ENCODE measurements at places on chromosomes 3 and 15.

GRCh38 chr3:56361731-56362130 lies 106.5 kb downstream of the ERC2 start:
- DNase-seq, result no peak

- no peak for DNase-seq
Observed at GRCh38 chr15:31270767-31271166, 55.9 kb upstream of the KLF13 start.

- DNase-seq, result no peak
Observed at GRCh38 chr3:150270883-150271590, 137.1 kb upstream of the TSC22D2 start.

- DNase-seq, result no peak
Observed at GRCh38 chr3:108380128-108380795, 83.9 kb downstream of the HHLA2 start.

GRCh38 chr15:29590701-29591100 lies 231.6 kb downstream of the TJP1 start:
- DNase-seq, result no peak

- DNase-seq, result no peak
Observed at GRCh38 chr3:32556332-32556731, 14.3 kb downstream of the DYNC1LI1 start.

DNA sequence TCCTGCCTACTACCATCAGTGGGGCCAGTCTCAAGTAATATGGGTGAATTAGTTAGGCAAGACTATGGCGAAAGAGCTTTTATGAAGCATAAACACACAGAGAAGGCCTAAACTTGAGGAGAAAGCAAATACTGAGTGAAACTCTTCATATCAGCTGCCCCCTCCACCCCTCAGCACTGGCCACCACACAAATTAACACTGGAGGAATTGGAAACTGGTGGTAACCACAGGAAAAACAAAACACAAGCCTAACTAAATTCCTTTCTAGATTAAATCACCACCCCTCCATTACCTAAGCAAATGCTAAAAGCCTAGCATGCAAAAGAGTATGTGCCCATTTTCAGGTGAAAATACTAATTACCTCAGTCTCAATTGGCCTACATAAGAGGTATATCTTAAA lies 774.7 kb upstream of the NECTIN3 start:
- DNase-seq, result no peak

DNA sequence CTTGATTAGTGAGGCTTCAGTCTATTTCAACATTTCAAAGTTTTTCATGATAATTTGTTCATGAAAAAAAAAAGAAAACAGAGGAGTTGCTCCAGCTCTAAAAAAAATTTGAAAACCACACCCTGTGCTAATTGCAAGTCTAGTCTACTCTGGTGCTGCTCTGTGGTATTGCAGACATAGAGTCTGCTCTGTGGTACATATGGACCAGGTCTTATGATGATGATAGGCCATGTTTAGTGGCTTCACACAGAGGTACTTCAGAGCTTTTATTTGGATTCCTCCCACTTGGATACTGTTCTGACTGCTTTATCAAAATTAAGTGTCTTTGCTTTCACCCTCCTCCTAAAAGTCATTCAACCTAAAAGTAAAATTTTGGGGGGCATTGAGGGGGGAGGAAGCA lies 160.8 kb downstream of the ALCAM start:
- DNase-seq, result no peak

DNA sequence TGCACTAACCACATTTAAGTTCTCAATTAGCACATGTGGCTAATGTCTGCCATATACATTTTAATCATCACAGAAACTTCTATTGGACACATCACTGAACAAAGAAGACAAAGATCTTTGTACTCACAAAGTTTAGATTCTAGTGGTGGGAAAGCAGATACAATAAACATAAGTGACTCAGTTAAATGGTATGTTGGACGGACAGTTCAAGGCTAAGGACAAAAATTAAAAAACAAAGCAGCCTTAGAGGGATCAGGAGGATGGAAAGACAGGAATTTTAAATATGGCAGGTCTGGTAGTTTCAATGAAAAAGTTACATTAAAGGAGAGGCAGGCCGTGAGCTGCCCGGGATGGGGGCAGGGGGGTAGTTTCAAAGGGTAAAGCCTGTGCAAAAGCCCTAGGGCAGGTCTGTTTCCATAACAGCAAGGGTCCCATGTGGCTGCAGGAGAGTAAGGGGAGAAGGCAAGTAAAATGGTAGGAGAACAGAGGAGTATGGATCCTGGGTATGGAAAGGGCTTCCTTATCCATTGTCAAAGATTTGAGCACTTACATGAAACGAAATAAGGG lies 220.7 kb downstream of the FHIT start:
- DNase-seq, result no peak

DNA sequence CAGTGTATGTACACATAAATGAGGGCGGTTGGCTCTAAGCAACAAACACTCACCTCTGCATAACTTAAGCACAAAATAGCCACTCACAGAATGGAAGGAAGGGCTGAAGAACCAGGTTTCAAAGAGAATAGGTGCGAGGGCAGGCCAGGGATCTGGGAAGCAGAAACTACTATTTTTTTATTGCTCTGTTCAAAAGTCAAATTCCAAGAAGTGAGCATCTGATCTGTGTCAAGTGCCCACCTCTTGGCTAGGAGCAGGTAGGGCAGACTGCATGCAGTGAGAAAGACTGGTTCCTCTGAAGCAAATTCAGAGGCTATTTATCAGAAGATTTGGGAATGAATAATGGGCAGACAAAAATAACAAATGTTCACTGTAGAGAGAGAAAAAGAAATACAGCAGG lies 336.4 kb upstream of the CTNNB1 start:
- DNase-seq, result no peak

GRCh38 chr15:99580076-99580475 lies 14.3 kb downstream of the MEF2A start:
- no peak for DNase-seq

- DNase-seq, result no peak
Observed at GRCh38 chr15:66706225-66706732, 4.2 kb downstream of the SMAD6 start.

DNA sequence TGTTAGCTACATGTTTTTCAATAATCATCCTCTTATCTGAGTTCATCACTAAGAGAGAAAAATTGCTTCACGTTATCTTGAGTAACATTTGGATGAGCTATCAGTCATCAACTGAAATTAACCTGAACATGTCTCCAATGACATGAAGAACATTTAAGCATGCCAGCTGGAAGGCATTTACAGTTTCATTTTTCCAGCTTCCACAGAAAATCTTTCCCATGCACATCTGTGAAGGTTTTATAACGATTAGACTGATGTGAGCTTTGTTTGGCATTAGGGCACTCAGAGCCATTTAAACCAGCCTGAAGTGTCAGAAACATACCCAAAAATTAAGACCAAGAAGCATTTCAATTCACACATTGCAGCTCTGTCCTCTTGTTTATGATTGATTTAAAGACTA lies 235.8 kb upstream of the ARHGEF26 start:
- no peak for DNase-seq

- DNase-seq, result no peak
Observed at GRCh38 chr15:51774916-51775315, 23.5 kb downstream of the TMOD2 start.

- no peak for DNase-seq
Observed at GRCh38 chr3:149401212-149401925, 23.9 kb upstream of the TM4SF1 start.

GRCh38 chr3:192927016-192927415 lies 9.4 kb upstream of the MB21D2 start:
- DNase-seq, result no peak

DNA sequence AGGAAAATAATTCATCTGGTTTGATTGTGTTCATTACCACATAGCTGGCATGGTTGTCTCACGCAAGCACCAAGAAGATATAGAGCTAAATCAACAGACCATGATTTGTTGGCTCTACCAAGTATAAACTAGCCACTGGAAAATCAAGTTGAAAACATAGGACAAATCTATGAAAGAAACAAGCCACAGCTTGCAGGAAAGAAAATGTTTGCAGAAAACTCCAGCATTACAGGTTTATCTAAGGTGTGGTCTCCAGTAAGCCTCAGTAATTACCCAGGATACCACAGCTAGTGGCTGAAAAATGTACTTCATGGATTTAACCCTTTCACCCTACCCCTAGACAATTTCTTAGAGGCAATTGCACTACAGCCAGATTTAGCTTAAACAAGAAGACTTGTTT lies 340.6 kb downstream of the SOX2 start:
- no peak for DNase-seq

GRCh38 chr3:33775363-33775762 lies 23.1 kb upstream of the PDCD6IP start:
- DNase-seq, result no peak

DNA sequence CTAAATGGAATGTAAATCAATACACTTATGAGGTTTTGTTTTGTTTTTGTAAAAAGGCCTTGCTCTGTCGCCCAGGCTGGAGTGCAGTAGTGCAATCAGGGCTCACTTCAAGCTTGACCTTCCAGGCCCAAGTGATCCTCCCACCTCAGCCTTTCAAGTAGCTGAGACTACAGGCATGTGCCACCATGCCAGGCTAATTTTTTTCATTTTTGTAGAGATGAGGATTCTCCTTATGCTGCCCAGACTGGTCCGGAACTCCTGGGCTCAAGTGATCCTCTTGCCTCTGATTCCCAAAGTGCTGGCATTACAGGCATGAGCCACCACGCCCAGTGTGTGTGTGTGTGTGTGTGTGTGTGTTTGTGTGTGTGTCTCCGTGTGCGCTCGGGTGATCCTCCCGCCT lies 1.3 kb upstream of the TRIP4 start:
- no peak for DNase-seq

DNA sequence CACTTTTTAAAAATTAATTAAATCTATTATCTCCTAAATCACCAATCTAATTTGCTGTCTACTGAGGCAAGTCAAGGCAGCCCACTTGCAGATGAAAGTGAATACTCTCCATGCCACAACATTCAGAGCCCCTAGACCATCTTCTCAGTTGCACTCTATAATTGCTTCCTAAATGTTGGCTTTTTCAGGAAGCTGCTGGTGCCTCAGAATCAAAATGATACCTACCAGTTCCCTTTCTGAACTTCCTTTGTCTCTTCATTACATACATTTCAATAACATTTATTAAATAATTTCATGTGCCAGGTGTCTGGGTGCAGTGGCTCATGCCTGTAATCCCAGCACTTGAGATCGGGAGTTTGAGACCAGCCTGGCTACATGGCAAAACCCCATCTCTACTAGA lies 124.1 kb downstream of the SERPINI1 start:
- no peak for DNase-seq

GRCh38 chr3:69435274-69436265 lies 49.7 kb upstream of the FRMD4B start:
- DNase-seq, result no peak

DNA sequence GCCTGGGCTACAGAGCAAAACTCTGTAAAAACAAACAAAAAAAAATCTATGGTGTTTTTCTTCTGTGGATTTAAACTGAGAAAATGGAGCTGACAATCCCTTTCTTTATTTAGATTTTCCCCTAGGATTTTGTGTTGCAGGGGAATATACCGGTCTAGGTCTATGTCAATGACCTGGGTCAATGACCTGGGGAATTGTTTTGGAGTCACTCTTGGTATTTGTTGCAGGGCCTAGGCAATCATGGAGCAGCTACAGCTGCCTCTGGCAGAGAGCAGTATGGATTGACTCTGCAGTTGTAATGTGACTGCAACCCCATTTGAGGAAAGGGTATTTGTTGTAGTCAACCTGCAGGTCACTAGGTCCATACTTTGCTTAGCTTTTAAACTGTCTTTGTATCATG lies 37.6 kb upstream of the SLC7A14 start:
- DNase-seq, result no peak

DNA sequence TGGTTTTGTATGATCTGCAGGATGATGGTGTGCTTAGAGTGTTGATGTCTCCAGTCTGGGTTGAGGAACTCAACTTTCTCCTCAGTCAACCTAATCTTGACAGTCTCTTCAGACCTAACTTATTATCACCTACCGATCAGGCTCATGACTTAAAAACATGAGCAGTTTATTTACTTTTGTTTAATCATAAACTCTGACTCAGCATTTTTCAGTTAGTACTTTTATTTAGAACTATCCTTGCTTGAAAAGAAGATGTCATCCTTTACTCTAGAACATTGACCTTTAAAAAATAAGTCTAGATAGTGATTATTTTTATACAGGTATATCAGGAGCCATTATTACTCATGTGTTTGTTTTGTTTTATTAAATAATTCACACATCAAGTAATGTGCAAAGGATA lies 414.8 kb downstream of the AGBL1 start:
- no peak for DNase-seq

- DNase-seq, result no peak
Observed at GRCh38 chr3:106880206-106880605, 497.0 kb upstream of the CCDC54 start.

- DNase-seq, result no peak
Observed at GRCh38 chr3:141255137-141255845, 23.7 kb downstream of the PXYLP1 start.

All from SIG-M5 (cell line).